Stimulated activated CD8-positive, alpha-beta memory T cell treated with anti-CD3 and anti-CD28 coated beads, Interleukin-7, amount 100 ng/mL, for 48 hours (primary cell): ENCODE measurements at places on chromosomes 2 and 18.

DNA sequence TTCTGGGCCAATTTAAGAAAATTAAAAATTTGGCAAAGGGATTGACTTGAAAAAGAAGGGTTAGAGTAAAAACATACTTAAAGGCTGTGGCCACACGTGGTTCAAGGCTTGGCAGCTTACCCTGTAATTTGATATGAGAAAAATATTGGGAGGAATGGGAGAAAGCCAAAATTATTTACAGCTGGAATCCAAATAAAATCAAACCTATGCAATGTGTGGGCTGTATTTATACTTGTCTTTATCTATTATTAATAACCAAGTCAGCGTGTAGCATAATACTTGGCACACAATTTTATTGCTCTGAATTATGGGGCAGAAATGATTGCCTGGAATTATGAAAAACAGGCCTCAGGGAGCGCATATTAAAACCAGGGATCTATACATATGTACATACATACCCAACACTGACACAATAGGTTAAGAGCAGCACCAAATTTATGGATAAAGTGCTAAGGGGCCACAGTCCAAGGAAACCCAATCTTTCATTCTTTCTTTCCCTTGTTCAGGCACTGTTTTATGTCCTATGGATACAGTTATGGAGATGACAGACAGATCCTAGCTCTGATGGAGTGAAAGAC, 35.6 kb downstream of the FAM124B start:
- DNase-seq = no peak

GRCh38 chr2:206867006-206867405, 72.3 kb upstream of the CPO start:
- no peak for DNase-seq

DNA sequence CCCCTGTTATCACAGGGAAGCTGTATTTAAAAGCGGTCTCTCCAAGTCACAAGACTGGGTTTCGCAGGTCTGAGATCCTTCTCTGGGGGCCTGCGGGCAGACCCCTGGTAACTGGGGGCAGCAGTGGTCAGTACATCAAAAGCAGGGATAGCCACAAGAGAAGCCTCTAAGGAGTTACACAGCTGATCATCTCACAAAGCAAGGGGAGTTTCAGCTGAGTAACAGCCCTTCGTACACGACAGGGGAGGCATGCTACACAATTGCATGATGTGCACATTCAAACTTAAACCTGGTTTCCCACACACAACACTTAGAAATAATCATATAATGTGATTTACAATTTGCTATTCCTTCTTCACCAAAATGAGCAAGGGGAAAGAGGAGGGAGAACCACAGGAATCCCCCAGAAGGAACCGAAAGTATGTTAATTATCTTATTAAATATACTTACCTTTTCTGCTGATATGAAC, 87.5 kb downstream of the TMEM131 start:
- DNase-seq = no peak

DNA sequence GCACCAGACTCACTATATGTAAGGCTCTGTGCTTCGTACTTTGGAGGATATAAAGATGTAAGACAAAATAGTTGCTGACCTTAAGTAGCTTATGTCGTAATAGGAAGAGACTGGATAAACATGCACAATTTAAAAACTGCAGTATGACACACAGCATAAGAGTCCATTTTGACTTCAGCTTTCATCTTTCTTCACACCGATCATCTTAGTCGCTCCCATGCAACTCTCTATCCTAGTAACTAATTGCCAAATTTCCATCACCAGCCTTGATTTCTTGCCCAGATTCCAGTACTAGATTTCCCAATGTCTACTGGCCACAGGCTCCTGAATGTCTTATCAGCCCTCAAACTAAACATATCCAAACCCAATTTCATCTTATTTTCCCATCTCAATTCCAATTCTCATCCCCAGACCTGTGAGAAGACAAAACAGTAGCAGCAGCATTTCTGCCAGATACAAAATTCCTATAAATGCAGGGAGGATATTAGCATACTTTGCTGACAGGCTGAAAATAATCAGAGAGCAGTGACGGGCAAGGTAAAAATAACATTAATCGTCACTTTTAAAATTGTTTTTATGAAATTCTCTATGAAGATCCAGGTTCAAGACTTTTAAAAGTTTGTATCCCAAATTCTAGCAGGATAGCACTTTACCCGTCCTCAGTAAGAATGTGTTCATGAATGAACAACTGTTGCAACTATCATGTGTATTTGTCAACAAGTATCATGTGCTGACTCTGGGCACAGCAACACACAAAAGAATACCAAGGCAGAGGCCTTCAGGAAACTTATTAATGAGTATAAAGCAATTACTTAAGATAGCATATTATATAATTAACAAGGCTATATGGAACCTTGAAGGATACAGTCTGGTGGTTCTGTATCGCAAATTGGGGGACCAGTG, 42.2 kb downstream of the KIDINS220 start:
- no peak for DNase-seq
